ENCODE measurements at places on chromosomes 5 and 9. TPM values are rescaled to one million over a fixed set of nuclear protein-coding genes. Genes with fewer than 3 reads are reported as not detected.

The TTC39B gene
- total RNA-seq, result 1.9 TPM

The UCK1 gene
- 15.8 TPM for total RNA-seq

The MAT2B gene
- total RNA-seq, result 88.4 TPM

The CHSY3 gene
- total RNA-seq, result 6.9 TPM

The KLF4 gene
- 3.8 TPM for total RNA-seq

The FAF2 gene
- 36.1 TPM for total RNA-seq

The C5orf52 gene
- not detected for total RNA-seq

The IFNA13 gene
- total RNA-seq, result not detected

The SHISAL2B gene
- total RNA-seq, result not detected

The SCGB3A2 gene
- not detected for total RNA-seq

The AMBP gene
- not detected for total RNA-seq

The INSL4 gene
- not detected for total RNA-seq

The ATOSB gene
- total RNA-seq, result 26.4 TPM

The AIF1L gene
- 27.6 TPM for total RNA-seq

The PCDHB2 gene
- 3.5 TPM for total RNA-seq

The FGF18 gene
- not detected for total RNA-seq

The PCDHGC4 gene
- 1.4 TPM for total RNA-seq

The INSL6 gene
- not detected for total RNA-seq

The CATSPER3 gene
- total RNA-seq, result 0.19 TPM

The PPWD1 gene
- total RNA-seq, result 38.9 TPM

The GOLM1 gene
- 73.6 TPM for total RNA-seq

The SNX2 gene
- total RNA-seq, result 44.8 TPM

The PDCD1LG2 gene
- total RNA-seq, result 11.7 TPM

The FBN2 gene
- total RNA-seq, result 9.8 TPM

The TLR4 gene
- total RNA-seq, result 43.6 TPM

The NIPAL4 gene
- total RNA-seq, result not detected
